ENCODE measurements at places on chromosomes 7 and 10. TPM values are rescaled to one million over a fixed set of nuclear protein-coding genes. Genes with fewer than 3 reads are reported as not detected.

DNA sequence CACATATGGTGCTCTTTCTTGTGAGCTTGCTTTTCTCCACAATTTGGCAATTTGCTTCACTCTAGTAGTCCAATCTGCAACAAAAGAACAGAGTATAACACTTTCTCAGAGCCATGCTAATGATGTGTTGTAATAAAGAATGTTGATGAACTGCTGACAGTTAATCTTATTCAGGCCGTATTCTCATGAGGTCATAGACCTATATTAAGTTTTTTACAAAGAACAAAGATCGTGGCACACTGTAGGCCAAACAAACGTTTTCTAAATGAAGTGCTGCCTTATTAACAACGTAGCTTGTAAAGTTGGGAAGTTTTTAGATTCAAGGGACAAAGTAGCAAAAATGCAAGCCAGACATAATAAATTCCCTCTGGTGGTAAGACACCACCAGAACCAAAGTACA lies 160.1 kb downstream of the GALNT11 start:
- H3K27me3 ChIP-seq = no peaks in the 10 kb centered on the region
- H3K27ac ChIP-seq = no peak overlapping the region
- H3K4me3 ChIP-seq = no peak overlapping the region
- no peak for DNase-seq
- no peaks in the 10 kb centered on the region for H3K4me1 ChIP-seq

GRCh38 chr10:79404231-79404609 lies 41.2 kb downstream of the ZCCHC24 start:
- no peak for DNase-seq
- H3K27ac ChIP-seq = no peak overlapping the region
- H3K4me3 ChIP-seq = no peak overlapping the region

- H3K36me3 ChIP-seq = peaks cover 68% of the 10 kb centered on the region
- no peaks in the 10 kb centered on the region for H3K27me3 ChIP-seq
- H3K4me1 ChIP-seq = no peaks in the 10 kb centered on the region
- H3K4me3 ChIP-seq = no peak overlapping the region
These were observed 111.5 kb downstream of the HDAC9 start for GRCh38 chr7:18607025-18607424.

DNA sequence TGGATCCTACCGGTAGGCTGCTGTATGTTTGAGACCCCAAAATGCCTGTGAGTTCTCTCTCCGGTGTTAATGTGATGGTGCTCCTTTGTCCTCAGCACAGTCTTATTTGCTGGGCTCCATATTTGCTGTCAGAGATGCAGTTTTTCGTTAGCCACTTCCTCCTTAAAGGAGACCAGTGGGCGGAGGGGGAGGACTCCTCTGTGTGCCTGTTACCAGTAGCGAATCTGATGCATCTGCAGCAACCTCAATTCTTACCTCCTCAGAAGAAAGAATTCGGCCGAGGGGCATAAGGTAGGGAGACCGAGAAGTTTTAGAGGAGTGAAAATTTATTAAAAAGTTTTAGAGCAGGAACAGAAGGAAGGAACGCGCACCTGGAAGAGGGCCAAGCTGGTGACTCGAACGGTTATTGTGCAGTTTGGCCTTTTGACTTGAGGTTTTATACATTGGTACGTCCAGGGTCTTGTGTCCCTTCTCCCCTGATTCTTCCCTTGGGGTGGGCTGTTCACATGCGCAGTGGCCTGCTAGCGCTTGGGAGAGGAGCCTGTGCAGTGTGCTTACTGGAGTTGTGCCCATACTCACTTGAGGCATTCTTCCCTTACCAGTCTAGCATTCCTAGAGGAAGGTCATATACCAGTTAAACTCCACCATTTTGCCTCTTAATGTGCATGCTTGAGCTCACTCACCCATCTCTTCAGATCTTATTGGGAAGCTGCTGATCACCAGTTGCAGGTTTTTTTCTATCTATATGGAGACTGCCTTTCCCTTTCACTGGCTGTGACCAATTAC lies 49.5 kb downstream of the GNAI1 start:
- DNase-seq = no peak
- no peaks in the 10 kb centered on the region for H3K27me3 ChIP-seq
- H3K36me3 ChIP-seq = no peaks in the 10 kb centered on the region
- no peak overlapping the region for H3K4me3 ChIP-seq
- H3K27ac ChIP-seq = no peak overlapping the region

DNA sequence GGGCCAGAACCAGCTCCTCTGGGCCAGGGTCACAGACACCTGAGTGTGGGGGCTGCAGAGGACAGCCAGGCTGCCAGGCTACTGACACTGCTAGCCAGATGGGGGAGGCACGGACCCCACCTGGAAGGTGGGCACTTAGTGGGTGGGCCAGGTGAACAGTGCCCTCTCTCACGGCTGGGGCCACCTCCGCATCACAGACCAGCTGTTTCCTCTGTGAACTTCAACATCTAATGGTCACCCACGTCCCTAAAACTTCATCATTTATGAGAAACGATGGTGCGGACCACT lies 80.4 kb downstream of the MKI67 start:
- peaks cover 41% of the 10 kb centered on the region for H3K4me1 ChIP-seq
- no peak overlapping the region for H3K27ac ChIP-seq
- no peaks in the 10 kb centered on the region for H3K27me3 ChIP-seq
- DNase-seq = no peak
- no peaks in the 10 kb centered on the region for H3K36me3 ChIP-seq

GRCh38 chr7:118995350-118995749 lies 770.8 kb downstream of the ANKRD7 start:
- no peak overlapping the region for H3K4me3 ChIP-seq
- H3K36me3 ChIP-seq = no peaks in the 10 kb centered on the region
- no peaks in the 10 kb centered on the region for H3K4me1 ChIP-seq
- DNase-seq = no peak

GRCh38 chr7:2825559-2826227 lies 18.4 kb downstream of the GNA12 start:
- H3K4me1 ChIP-seq = peaks cover 48% of the 10 kb centered on the region
- no peak overlapping the region for H3K27ac ChIP-seq
- no peak overlapping the region for H3K4me3 ChIP-seq
- peaks cover 30% of the 10 kb centered on the region for H3K36me3 ChIP-seq
- H3K27me3 ChIP-seq = no peaks in the 10 kb centered on the region
- no peak for DNase-seq

DNA sequence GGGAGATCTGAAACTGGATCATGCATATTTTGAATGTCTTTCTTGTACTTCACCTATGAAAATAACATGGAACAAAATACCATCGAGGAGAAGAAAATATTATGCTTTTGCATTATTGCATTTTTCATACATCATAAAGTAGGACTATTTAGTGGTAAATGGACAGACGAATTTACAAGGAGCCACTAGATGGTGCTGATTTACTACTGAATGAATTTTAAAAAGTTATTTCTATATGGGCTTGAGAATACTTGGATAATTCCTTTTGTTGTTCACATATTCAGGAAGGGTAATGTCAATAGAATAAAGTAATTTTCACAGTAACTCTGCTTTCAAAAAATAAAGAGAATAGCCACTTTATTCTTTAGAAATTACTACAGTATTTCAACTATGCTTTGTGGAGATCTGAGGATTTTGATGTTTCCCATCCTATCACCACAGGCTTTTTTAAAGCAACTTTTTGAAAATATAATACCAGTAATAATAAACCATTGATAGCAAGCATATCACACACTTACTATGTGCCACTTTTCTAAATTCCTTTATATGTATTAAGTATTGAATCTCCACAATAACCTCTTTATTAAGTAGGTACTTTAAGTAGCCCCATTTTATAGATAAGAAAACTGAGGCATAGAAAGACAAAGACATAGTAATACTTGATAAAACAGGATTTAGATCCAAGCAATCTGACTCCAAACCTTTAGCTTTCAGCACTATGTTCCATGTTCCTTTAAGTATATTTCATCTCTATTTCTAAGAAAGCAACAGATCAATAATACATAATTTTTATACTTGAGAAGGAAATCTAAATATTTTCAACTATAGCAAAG lies 38.6 kb downstream of the NEBL start:
- H3K4me3 ChIP-seq = no peak overlapping the region
- DNase-seq = peak; percentile 8
- H3K36me3 ChIP-seq = no peaks in the 10 kb centered on the region
- H3K27me3 ChIP-seq = no peaks in the 10 kb centered on the region
- no peak overlapping the region for H3K27ac ChIP-seq

The ELAPOR2 gene
- total RNA-seq = 11.1 TPM

GRCh38 chr10:104286939-104287338 lies 18.0 kb downstream of the GSTO2 start:
- peaks cover 16% of the 10 kb centered on the region for H3K27me3 ChIP-seq
- no peak overlapping the region for H3K27ac ChIP-seq
- peaks cover 8% of the 10 kb centered on the region for H3K4me1 ChIP-seq
- H3K4me3 ChIP-seq = no peak overlapping the region
- no peaks in the 10 kb centered on the region for H3K36me3 ChIP-seq

- no peak overlapping the region for H3K27ac ChIP-seq
- DNase-seq = no peak
- no peaks in the 10 kb centered on the region for H3K36me3 ChIP-seq
- H3K4me3 ChIP-seq = no peak overlapping the region
These were observed 243.2 kb downstream of the HTR7 start for GRCh38 chr10:90614631-90615030.

DNA sequence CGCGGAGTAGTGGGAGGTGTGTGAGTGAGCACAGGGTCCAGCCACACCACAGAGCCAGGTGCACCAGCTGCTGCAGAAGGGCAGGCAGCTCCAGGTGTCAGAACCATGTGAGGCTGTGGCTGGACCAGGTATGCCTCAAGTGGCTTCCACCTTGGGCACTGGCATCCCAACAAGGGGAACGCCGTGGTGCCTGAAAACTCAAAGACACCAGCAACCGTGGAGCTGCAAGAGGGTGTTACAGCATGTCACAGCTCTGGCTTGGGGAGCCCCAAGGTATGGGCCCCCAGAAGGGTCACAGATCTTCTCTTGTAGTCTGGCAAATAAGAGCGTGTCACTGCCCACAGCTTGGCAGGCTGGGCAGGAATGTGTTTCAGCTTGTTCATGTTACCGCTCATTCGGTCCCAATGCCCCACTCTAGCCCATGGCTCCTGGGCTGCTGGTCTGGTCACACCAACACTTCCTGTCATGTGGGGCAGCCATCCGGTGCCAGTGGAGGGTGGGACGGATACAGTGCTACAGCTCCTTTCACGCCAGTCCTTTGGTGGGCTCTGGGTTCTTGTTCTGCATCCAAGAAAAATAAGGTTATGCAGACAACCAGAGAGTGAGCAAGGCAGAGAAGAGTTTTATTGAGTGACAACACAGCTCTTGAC lies 29.8 kb downstream of the STRA8 start:
- H3K27ac ChIP-seq = no peak overlapping the region
- H3K27me3 ChIP-seq = no peaks in the 10 kb centered on the region
- no peak for DNase-seq
- H3K36me3 ChIP-seq = no peaks in the 10 kb centered on the region
- no peaks in the 10 kb centered on the region for H3K4me1 ChIP-seq

The NEUROD6 gene
- total RNA-seq = not detected

The WDR37 gene
- total RNA-seq = 33.2 TPM

DNA sequence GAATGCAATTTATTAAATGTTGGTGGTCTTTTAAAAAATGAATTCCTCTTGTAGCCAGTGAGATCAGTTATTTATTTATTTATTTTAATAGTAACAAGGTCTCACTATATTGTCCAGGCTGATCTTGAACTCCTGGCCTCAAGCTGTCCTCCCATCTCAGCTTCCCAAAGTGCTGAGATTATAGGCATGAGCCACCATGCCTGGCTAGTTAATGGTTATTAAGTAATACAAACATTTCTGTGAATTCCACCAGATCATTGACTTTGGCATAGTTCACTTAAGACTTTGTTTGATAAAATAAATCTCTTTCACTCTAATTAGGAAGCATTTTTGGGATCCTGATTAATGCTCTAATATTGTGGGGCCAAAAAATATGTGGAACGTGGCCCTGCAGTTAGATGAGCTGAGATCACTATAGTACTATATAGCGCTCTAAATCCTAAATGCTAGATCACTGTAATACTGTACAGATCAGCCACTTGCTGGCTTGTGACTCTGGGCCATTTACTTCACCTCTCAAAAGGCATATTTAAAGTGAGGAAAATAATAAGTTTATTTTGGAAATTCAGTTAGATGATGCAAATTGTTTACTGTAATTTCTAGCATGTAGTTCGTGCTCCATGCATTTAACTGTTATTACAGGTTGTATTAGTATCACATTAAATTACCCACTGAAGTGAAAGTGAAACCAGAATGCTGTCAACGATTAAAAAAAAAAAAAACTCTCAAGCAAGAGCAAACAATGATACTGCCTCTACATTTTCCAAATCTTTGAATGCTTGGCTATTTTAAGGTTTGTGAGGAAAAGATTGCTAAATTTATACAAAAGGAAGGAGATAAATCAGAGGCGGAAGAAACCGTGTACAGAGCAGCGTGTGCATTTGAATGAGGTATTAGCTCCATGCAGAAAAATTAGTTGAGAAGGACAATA lies 15.9 kb upstream of the FAS start:
- DNase-seq = peak; percentile 52
- H3K4me1 ChIP-seq = peaks cover 8% of the 10 kb centered on the region
- H3K36me3 ChIP-seq = no peaks in the 10 kb centered on the region
- H3K27ac ChIP-seq = peak overlapping the region; percentile 70
- H3K4me3 ChIP-seq = peak overlapping the region; percentile 37

GRCh38 chr7:156224833-156225225 lies 412.6 kb upstream of the SHH start:
- no peak for DNase-seq
- H3K4me1 ChIP-seq = no peaks in the 10 kb centered on the region
- no peak overlapping the region for H3K27ac ChIP-seq
- H3K4me3 ChIP-seq = no peak overlapping the region
- no peaks in the 10 kb centered on the region for H3K27me3 ChIP-seq

DNA sequence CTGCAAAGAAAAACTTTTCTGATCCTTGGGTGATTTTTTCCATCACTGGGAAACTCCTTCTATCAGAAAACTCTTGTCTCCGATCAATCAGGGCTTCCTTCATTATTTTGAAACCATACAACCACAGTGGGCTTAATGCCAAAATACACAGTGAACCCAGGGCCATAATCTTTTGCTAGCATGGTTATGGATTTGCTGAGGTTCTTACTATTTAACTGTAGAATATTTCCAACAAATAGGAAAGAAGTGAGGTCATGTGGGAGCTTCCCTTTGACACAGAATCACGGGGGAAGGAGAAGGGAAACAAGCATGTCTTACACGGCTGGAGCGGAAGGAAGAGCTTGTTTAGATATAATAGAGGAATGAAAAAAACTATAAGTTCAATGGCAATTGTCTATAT lies 1241.7 kb downstream of the REEP3 start:
- no peak overlapping the region for H3K27ac ChIP-seq
- no peaks in the 10 kb centered on the region for H3K27me3 ChIP-seq
- no peak for DNase-seq
- H3K36me3 ChIP-seq = no peaks in the 10 kb centered on the region

DNA sequence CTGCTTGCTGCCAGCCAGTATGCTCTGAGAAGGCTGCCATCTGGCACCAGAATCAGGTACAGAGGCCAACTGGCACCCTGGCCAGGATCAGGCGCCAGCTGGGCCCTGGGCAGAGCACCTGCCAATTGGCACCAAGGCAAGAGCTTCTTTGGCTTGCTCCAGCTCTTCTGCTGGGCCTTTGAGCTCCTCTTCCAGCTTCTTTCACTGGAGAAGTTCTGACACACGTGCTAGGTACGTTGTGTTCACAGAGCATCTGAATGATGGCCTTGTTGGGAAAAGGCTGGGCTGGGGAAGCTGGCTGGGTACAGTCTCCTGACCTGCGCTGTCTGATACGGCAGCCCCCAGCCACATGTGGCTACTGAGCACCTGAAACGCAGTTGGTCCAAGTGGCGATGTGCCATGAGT lies 31.7 kb upstream of the OPALIN start:
- no peaks in the 10 kb centered on the region for H3K36me3 ChIP-seq
- no peaks in the 10 kb centered on the region for H3K4me1 ChIP-seq
- no peaks in the 10 kb centered on the region for H3K27me3 ChIP-seq

- no peaks in the 10 kb centered on the region for H3K4me1 ChIP-seq
- no peak overlapping the region for H3K27ac ChIP-seq
- no peak for DNase-seq
These were observed 28.6 kb upstream of the BMPER start for GRCh38 chr7:33876596-33877274.
